ENCODE measurements at places on chromosomes 6 and 20.

DNA sequence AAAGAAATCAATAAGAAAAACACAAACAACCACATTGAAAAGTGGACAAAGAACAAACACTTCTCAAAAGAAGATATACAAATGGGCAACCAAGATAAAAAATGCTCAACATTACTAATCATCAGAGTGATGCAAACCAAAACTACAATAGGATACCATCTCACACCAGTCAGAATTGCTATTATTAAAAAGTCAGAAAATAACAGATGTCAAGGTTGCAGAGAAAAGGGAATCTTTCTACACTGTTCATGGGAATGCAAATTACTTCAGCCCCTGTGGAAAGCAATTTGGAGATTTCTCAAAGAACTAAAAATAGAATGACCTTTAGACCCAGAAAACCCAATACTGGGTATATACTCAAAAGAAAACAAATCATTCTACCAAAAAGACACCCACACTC, 29.8 kb downstream of the KIF6 start:
- DNase-seq, result no peak

- DNase-seq, result no peak
These were observed 62.5 kb downstream of the CNKSR3 start for GRCh38 chr6:154447954-154448353.

GRCh38 chr6:147361311-147361981, 147.0 kb upstream of the SAMD5 start:
- DNase-seq, result no peak

DNA sequence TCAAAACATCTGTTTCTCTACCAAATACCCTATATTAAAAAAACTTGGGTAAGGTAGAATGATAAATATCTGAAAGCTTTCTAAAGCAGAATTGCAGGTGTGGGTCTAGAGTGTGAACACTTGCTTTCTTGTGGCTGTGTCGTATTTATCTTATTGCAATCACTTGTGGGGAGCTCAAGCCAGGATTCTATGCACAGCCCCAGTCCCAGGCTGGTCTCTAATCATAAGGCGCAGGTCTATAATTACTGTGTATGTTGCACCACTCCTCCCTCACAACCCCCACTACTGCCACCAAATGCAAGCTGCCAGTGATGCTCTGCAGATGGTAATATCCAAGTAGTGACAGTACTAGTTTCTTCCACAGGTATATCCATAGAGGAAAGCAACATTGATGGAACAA, 2.2 kb upstream of the E2F3 start:
- no peak for DNase-seq

- no peak for DNase-seq
These were observed 16.9 kb downstream of the ADGRG6 start for GRCh38 chr6:142318714-142319113.

GRCh38 chr6:111565326-111566221, 40.1 kb downstream of the TRAF3IP2 start:
- DNase-seq, result no peak

GRCh38 chr20:59584278-59584925, 19.9 kb upstream of the PHACTR3 start:
- no peak for DNase-seq

All from HFF-Myc (cell line).